Pons (tissue), 1 donor: ENCODE measurements at places on chromosomes 6 and 20.
A peak's percentile ranks its signal among the peaks of the same experiment; 100 is the strongest.

DNA sequence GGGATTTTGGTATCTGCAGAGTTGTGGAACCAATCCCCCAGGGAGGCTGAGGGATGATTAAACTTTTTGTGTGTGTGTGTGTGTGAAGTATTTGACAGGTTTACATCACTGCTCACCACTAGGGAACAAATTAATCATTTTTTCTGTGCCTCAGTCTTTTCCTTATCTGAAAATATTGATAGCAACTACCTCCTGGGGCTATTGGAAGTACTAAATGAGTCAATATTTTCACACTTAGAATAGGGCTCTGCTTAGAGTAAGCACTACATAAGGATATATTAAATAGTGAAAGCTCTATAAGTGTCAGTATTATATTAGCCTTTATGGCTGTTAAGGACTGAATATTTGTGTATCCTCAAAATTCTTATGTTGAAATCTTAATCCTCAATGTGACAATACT is 155.2 kb upstream of the UST start:
- no peak for DNase-seq

DNA sequence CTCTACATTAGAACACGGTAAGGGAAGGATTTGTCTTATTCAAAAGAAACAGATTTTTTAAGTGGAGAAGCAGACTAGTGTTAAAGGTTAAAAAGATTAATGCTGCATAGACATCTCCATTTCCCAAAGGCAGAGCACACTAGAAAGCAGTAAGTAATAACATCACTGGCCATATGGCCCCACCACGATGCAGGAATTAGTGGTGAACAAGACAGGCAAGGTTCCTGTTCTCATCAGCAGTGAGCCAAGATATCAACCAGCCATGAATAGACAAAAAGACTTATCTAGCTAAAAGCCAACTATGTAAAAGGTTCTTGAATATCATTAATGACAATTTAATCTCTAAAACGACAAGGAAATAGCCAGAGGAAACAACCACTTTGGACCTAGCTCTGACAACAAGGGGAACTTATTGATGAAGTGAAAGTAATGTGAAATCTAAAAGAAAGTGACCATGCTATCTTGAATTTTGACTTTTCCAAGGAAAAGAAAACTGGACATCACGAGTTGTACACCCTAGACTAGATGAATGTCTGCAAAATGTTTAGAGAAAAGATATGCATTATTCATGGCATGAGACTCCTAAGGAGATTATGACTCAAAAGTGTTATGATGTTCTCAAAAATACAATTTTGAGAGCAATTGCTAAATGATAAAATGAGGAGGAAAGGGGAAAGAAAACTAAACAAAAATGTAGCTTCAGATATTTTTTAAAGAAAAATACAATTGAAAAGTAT is 157.9 kb upstream of the STXBP5 start:
- DNase-seq, result peak; percentile 18

GRCh38 chr6:101668496-101669030 is 275.1 kb downstream of the GRIK2 start:
- DNase-seq, result peak; percentile 9

DNA sequence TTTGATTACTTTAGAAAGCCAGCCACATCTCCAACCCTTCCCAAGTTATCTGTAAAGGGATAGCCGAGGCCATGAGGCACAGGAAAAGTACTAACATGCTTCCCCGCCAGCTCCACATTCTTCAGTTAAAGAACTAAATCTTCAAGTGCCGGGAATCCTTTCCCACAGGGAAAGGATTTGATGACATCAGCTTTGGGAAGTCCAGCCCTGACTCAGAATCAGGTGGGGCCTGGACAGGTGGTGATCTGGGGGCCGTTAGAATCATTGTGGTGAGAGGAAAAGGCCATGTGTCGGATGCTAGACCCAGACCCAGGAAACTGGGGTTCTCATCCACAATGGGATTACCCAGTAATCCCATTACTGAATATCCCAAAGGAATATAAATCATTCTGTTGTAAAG is 580.0 kb downstream of the QKI start:
- no peak for DNase-seq

DNA sequence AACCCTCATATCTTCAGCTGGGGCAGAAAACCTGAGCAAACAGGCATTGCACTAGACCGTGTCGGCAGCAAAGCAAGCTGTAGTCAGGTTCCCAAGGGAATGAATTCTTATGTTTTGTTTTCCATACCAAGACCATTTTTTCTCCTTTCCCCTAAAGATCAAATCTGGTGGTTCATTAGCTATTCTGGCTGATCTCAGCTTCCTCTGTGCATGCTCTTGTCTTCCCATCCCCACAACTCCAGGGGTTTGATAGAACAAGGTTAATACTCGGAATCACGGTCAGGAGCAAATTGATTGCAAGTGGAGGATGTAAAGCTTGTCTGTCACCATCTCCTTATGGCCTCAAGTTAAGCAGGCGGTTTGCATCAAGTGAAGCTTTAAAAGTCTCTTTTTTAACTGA is 778.8 kb downstream of the KIF16B start:
- DNase-seq, result no peak

DNA sequence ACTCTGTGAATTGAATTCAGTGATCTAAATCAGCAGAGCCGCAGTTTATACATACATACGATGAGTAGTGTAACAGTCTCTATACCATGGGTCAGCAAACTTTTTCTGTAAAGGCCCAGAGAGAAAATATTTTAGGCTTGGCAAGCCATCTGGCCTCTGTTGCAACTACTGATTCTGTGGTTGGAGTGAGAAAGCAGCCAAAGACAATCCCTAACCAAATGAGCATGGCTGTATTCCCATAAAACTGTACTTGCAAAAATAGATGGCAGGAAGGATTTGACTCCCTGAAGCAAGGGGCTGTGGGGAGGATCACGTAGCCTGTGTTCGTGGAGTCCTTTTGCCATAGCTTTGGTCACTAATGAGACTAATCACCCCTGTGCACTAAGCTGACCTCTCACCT is 17.9 kb upstream of the MOCS1 start:
- DNase-seq, result no peak

GRCh38 chr20:63343460-63344445 is 17.4 kb downstream of the CHRNA4 start:
- no peak for DNase-seq

DNA sequence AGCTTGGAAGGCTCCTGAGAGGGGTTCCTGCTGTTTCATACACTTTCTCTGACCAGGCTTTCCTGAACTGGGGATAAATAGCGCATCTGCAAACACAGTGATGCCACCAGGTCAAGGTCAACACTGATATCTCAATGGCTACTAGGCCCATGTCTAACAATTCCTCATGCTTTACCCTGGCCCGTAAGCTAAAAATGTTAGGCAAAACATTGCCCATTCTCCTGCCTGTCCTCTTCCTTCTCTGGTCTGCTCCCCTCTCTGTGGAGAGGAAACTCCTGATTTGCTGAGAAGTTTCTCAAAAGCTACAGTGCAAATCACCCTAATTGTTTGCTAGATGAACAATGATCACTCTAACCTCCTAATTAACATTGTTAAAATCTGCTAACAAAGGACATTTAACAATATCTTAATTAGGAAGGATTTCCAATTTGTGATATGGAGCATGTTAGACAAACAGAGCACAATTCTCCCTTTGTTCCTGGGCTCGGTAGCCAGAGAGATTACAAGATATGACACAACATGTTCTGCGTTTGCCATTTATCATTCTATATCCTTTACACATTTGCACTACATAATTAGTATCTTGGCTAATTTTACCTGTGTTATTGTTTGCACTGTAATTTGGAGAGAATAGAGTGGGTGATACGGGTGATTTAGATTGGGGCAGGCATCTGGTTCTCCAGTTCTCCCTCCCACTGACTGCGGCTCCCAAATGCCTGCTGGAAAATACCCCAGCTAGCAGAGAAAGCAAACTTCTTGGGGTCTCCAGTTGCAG is 266.8 kb downstream of the CD83 start:
- DNase-seq, result no peak

DNA sequence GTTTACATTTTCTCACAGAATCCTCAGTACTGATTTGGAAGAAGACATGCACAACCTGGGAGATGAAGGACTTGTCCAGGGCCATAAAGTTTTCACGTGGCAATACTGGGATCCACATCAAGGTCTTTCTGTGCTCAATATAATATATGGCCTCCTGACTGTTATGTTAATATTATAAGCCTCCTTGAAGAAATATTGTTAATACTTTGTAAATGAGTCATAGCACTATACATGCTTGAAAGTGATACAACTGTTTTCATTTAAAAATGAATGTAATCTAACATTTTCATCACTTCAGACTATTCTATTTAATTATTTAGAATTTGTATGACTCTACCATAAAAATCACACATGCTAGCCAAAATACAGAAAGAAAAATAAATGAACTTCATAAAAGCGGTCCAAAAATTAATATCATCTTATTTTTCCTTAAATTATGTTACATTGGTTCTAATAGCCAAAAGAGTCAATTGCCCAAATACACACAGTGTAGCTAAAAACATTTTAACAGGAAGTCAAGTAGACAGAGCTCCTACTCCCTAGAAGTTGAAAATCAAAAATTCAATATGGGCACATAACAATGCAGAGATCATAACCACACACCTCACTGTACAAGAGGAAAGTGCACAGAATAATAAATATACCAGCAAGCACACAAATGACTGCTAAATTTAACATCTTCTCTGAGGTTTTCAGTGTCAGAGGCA is 188.0 kb upstream of the HDDC2 start:
- DNase-seq, result no peak

- peak; percentile 64 for DNase-seq
Observed at GRCh38 chr20:63740627-63741353, 1.2 kb downstream of the SLC2A4RG start.

DNA sequence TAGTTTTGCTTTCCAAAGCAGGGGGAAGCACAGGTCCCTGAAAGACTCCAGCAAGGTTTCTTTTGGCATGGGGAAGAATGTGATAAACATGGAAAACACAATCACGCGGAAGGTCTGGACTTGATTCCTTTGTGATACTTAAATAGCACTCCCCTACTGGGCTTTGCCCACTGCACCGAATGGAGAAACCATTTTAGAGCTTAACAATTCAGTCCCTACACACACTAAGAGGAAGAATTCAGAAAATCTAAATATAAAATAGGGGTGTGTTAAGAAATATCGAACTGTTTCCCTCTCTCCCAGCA is 71.4 kb upstream of the NHSL1 start:
- DNase-seq, result no peak

DNA sequence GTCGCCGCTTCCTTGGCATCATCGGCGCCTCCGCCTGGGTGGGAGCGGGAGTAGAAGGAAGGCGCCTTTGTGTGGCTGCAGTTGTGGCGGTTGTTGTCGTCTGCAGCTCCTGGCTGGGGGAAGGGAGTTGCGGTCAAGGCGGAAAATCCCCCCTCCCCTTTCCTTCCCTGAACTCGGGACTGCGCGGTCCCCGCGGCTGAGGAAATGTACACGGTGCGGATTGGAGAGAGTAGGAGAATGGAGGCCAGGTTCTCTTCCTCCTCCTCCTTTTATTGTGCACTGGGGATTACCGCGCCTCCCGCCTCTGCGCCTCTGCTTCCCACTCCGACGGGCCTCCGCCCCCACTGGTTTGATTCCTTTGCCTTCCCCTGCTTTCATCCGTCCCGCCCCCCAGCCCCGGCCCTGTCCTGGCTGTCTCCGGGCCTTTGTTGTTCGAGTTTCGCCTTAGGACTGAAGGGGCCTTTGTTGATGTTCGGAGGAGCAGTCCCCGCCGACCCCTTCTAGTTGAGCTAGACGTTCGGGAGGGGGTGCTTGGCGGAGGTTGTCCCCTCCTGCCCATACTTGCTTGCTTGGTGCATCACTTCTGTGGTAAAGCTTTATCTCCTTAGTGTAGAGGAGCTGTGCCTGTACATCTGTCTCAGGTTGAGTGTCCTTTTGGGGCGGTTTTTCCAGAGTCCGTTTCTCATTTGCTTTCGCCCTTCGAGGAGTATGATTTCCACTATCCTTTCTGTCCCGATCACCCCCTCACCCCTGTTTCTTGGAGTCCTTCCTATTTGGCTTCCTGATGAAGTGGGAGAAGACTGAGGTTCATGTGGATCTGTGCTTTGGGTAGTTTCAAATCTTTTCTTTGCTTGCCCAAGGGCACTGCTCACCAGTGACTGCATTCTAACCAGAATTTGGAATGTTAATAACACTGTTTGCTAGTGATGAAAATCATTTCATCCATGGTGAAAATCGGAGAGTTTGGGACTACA is 764 bp downstream of the ZNF292 start:
- peak; percentile 46 for DNase-seq

DNA sequence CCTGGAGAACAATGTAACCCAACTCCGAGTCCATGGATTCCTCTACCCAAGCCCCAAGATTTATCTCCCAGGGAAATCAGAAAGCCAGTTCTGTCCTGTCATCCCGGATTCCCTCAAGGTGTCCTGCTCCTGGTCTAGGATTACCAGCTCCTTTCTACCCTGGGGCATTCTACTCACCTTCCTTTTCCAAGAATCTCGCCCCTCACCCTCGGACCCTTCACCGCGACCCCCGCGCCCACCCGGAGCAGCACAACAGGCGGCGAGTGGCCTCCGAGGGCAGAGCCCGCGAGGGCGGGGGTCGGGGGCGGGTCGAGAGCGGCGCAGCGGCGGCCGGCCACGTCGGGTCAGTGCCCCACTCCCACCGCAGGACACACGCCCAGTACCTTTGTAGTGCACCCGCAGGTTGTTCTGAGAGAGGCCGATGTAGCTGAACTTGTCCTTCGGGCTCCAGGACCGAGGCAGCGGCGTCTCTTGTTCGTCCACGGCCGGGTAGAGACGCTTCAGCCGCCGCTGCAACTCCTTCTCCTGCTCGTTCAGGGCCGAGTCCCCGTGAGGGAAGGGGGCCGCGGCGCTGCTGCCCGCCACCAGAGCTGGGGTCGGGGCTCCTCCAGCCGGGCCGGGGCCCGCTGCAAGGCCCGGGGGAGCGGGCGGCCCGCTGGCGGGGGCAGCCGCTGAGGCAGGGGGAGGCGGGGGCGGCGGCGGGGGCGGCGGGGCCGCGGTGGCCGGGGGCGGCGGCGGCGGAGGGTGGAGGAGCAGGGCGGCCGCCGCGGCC is 897 bp downstream of the RANBP9 start:
- no peak for DNase-seq

- no peak for DNase-seq
Observed at GRCh38 chr6:84779380-84779779, 15.0 kb upstream of the TBX18 start.

DNA sequence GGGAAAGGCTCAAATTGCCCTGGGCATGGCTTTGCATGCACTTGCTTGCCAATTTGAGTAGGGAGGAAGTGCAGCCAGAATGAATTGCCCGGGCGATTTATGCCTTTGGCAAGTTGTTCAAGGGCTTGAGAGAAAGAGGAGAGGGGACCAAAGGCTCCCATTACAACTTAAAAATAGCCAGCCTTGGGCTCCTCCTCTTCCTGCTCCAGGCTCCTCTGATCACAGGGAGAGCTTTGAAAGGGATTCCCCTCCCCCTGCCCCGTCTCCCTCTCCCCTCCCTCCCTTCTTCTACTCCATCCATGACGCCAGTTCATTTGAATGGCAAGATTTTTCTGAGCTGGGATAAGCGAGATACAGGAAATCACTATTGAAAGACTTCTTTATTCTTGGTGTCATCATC is 304.9 kb upstream of the JAG1 start:
- DNase-seq, result no peak
